Stimulated activated CD4-positive, alpha-beta T cell treated with anti-CD3 and anti-CD28 coated beads, Interleukin-15, amount 100 ng/mL, for 1 hour (primary cell): ENCODE measurements at places on chromosomes 6 and 20.
A peak's percentile ranks its signal among the peaks of the same experiment; 100 is the strongest.

DNA sequence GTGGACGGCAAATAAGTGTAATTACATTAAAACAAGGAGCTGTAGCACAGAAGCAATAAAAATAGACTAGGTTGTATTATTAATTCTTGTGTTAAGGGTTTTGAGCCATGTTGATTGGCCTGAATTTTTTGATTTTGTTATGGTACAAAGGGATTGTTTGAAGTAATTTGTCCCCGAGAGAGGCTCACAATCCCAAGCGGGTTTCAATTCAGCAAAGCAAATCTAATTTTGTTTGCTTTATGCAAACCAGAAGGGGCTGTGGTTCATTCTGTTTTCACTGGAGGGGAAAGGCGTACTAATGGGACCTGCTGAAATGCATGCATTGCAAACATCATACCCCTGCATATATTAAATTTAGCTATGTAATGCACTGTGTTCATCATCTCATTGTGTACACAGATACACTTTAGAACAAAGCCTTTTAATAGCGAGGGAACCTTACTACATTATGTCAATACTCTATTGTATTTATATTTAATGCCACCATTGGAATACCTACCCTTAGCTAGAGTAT is 379.5 kb upstream of the POU3F2 start:
- DNase-seq, result no peak

DNA sequence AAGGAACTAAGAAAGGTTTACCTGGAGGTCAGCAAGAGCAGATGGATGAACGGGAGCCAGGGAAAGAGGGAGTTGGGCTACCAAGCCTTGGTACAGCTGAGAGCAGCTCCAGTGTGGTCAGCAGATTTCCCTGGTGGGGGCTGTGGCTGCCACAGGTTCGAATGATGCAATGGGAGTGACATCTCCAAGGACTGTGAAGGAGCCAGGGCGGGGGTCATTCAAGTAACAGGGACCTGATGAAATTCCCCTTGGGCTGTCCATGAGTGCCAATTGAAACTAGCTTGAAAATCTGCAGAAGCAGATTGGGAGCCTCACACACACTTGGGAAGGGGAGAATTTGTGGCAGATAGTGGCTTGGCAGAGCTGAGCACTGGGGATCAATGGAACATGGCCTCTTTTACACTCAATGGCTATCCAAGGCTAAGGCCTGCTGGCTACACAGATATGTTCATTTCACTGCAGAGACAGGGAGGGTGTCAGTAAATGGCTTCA is 247.0 kb upstream of the ECI2 start:
- DNase-seq, result no peak

DNA sequence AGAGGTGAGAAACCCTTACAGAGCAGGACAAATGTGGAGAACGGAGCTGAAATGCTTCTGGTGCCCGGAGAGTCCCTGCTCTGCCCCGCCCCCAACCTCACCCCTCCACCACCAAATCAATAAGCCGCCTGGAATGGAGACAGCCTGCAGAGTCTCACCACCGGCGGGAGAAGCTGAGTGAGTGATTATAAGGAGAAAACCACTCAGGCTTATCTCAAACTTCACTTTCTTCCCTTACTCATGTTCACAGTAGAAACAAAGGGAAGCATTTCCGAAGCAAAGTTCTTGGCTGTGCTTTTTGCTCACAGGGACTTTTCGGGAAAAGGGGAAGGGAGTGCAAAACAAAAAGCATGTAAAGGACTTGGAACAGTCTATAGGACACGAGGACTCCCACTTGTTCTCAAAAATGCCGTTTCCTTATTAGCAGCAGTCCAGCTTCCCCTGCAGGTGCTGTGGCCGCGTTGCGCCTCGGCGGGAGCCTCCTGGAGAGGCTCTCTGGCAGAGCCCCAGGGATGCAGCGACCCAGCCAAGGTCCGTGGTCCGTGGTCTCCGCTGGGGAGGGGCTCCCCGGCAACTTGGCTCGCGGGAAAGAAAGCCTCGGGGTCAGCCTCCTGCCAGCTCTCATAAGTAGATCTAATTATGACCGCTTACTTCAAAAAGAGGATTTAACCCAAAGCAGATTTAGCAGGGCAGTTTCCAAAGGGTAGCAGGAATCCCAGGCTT is 64.8 kb upstream of the TMEM30A start:
- DNase-seq, result no peak

GRCh38 chr6:3233321-3233720 is 5.9 kb upstream of the TUBB2B start:
- no peak for DNase-seq

DNA sequence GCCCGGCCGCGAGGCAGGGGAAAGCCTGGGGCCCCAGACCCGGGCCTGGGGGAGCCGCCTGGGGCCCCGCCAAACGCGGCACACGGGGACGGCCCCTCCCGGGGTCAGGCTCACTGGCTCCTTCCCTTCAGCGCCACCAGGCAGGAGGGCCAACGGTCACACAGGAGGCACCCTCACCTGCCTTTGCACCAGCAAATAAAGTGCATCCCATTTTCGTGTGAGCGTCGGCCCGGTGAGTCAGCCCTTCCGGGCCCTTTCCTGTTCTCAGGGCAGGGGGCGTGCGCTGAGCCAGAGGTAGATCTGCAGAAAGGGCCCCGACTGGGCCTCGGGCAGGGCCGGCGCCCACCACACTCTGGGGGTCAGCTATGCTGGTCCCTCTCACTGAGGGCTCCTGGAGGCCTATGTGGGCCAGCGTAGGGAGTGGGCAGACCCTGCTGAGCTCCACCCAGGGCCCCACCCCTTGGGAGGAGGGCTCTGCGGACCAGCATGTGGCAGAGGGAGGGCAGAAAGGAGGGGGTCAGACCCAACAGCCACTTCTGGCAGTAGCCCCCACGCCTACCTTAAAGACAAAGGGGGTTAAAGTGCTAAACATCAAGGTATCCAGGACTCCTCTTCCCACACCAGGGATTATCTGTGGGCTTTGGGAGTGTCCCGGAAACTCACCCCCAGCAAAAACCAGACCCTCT is 931 bp upstream of the UCKL1 start:
- DNase-seq, result peak; percentile 48

DNA sequence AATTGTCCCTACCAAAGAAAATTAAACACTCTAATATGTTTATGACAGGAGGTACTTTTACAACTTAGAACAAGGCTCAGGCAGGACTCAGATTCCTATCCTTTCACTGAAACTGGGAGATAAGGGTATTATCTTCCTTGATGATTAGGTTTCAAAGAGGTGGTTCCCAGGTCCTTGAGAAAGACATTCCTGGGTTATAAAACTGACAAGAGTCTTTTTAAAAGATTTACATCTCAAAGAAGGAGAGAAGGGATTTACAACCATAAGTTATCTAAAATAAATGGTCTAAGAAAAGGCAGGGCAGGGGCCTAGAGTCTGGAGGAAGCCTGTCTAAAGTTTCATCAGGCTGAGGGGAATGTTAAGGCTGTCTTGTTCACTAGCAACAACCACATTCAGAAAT is 1492.5 kb downstream of the HACE1 start:
- DNase-seq, result no peak

- no peak for DNase-seq
Measured at GRCh38 chr6:285030-285771, 7.1 kb upstream of the DUSP22 start.

DNA sequence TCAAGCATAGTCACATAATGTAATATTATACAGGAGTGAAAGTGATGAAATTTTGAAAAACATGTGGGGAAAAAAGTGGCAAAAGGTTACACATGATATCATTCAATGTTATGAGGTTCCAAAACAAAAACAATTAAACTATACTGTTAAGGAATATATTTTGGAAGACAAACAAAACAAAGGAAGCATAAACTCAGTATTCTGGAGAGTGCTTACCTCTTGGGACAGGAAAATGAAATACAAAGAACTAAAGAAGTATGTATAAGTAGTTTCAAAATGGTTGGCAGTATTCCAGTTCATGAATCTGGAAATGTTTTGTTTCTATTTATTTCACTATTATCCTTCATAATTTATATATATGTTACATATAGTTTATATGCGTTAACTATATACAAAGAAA is 213.5 kb downstream of the MOXD1 start:
- no peak for DNase-seq

GRCh38 chr20:10662151-10662550 is 11.6 kb downstream of the JAG1 start:
- no peak for DNase-seq

DNA sequence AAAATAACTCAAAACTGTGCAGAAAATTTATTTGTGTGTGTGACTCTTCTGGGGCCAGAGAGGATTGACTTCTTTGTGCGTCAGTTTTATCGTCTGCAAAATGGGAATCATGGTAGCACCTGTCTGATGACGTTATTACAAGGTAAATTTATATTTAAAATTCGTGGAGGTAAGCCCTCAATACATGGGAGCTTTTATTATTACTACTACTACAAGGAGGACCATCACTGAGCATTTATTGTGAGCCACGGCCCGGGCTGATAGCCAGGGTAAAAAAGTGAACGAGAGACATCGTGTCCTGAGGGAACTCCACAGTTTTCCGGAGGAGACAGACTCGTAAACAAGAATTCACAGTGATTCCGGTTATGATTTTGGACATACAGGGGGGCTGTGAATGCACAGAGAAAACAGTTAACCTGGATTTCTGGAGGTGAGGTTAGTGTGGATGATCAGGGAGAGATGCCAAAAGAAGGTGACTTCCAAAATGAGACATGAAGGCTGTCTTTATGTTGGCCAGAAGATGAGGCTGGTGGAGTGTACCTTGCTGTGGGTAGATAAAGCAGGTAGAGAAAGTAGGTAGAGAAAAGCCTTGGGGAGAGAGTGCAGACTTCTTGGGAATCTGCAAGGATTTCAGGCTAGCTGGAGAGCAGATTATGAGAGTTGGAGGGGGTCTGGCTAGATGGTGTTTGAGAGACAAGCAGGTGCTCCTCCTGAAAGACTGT is 10.6 kb upstream of the SERINC3 start:
- DNase-seq, result no peak

DNA sequence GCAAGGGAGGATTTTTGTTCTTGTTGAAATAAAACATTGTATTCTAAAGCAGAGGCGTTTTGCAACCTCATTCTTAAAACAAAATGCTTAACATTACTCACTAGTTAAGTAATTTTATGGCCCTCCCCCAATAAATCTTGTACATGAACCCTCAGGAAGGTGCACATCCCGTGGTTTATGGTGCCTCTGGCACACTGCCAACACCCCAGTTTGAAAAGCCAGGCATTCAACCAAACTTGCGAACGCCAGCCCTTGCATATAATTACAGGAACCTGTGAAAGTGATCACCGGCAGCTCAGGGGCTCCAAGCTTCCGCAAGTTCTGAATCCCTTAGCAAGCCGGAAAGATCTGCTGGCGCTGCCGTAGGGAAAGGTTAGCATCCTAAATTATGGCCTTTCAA is 1109.0 kb upstream of the FLRT3 start:
- DNase-seq, result no peak

- DNase-seq, result no peak
Measured at GRCh38 chr6:144379356-144379755, 94.2 kb downstream of the UTRN start.

GRCh38 chr6:40504274-40504673 is 82.9 kb downstream of the LRFN2 start:
- DNase-seq, result no peak

GRCh38 chr6:36018339-36018738 is 6.1 kb downstream of the SLC26A8 start:
- DNase-seq, result no peak

DNA sequence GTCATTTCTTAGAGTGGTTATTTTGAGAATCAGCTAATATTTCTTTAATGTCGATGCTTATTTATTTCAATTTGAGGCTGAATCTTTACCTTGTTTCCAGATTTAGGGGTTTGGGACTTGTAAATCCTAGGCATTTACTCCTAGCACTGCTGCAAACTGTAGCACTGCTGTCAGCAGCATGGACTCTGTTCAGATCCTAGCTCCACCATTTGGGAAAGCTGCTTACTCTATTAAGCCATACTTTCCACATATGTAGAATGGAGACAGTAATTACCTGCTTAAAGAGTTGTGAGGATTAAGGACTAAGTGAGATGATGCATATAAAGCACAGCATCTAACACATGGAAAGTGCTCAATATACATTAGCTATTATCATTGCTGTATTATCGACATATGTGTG is 28.7 kb downstream of the TMEM242 start:
- no peak for DNase-seq

DNA sequence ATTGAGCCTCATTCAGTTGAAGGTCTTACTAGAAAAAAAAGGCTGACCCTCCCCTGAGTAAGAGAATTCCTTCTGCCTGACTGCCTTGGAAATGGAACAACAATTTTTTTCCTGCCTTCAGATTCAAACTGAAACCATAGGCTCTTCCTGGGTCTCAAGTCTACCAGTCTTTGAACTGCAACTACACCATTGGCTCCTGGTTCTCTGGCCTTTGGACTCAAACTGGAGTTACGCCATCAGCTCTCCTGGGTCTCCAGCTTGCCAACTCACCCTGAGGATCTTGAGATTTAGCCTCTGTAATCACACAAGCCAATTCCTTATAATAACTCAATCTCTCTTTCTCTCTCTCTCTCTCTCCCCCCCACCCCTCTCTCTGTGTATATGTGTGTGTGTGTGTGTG is 36.0 kb upstream of the SNX9 start:
- DNase-seq, result no peak

- DNase-seq, result no peak
Measured at GRCh38 chr6:144853603-144854002, 568.5 kb downstream of the UTRN start.

- no peak for DNase-seq
Measured at GRCh38 chr20:4664691-4665360, 56.9 kb upstream of the PRND start.

GRCh38 chr6:15364401-15365037 is 118.7 kb downstream of the JARID2 start:
- DNase-seq, result no peak

GRCh38 chr20:43900496-43900895 is 14.2 kb upstream of the TOX2 start:
- no peak for DNase-seq

- no peak for DNase-seq
Measured at GRCh38 chr6:163679753-163680152, 265.2 kb downstream of the QKI start.

GRCh38 chr6:150652848-150653613 is 53.3 kb downstream of the PLEKHG1 start:
- no peak for DNase-seq

- DNase-seq, result no peak
Measured at GRCh38 chr20:46767127-46767761, 57.8 kb downstream of the SLC2A10 start.

DNA sequence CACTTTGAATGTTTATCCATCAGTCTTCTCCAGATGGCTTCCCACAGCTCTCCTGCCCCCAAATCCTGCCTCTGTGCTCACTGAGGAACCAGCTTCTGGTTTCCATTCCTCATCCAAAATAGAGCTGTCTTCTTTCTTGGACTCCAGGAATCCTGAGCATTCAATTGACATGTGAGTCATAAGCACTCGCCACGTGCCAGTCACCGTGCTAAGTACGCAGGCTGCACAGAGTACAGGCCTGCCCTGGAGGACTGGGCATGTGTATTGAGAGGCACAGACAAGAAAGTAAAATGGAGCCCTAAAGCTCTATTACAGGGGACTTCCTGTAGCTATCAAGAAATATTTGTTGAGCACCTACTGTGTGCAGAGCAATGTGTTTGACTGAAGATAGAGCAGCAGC is 39.7 kb upstream of the LRFN2 start:
- no peak for DNase-seq

GRCh38 chr6:18343741-18344140 is 43.4 kb upstream of the RNF144B start:
- DNase-seq, result no peak

- DNase-seq, result no peak
Measured at GRCh38 chr20:47213966-47214365, 142.5 kb downstream of the ZMYND8 start.
